ENCODE measurements at places on chromosomes 6 and 20.
A peak's percentile ranks its signal among the peaks of the same experiment; 100 is the strongest.

DNA sequence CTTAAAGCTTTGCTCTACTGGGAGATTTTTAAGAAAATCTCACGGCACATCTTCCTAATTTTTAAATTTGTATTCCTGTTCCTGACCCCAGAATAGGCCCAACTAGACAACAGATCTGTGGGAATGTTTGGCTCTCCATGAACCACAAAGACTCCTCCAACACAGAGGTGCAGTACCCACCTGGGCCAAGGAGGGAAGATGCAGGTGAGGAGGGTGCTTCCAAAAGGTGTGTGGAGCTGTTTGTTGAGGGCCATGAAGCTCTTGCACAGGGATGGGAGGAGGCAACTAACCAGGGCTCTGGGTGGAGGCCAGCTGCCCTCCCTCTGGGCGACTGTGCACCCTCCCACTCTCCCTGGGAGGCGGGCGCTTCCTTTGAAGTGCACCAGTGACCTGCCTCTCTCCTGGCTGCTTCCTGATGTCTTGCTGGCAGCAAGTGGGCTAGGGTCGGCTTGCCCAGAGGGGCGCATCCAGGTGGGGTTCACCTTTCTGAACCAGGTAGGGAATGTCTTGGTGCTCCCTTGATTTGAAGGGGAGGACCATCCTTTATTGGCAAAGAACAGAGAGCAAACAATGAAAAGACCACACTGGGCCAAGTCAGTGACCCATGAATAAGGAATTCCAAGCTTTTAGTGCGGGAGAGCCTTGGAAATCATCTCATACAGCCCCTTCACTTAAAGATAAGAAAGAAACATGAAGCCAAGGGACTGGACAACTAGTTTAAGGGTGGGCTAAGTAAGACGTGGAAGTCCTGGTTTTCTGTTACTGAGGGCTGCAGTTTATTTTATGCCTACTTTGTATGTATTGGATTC, 76.0 kb downstream of the ANKRD6 start:
- no peak for DNase-seq

- DNase-seq = no peak
These were observed 109.6 kb downstream of the MANEA start for GRCh38 chr6:95686895-95687294.

DNA sequence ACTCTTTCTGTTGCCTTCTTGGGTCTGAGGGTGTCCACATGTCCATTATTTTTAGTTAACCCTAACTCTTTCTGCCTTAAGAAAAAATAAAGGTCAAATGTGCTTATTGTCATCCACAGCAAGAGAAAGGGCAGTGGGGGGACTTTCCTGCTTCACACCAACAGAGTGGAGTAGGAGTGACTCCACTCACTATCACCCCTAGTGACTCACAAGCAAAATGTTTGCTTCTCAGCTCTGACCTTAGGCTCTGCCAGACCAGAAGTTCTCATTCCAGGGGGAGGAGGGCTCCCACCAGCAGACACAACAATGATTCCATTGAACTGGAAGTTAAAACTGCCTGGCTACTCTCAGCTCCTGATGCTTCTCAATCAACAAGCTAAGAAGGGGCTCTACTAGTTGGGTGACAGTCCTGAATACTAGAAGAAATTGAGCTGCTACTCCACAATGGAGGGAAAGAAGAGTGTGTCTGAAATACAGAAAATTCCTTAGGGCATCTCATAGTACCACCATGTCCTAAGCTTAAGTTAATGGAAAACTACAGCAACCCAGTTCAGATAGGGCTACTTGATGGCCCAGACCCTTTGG, 83.9 kb upstream of the AFDN start:
- no peak for DNase-seq

- DNase-seq = no peak
These were observed 1.2 kb downstream of the IP6K3 start for GRCh38 chr6:33745548-33745947.

GRCh38 chr6:143241911-143242310, 181.2 kb downstream of the AIG1 start:
- no peak for DNase-seq

GRCh38 chr20:5205348-5206210, 78.8 kb downstream of the CDS2 start:
- DNase-seq = peak; percentile 51

- DNase-seq = no peak
These were observed 166.6 kb downstream of the SASH1 start for GRCh38 chr6:148509119-148509799.

DNA sequence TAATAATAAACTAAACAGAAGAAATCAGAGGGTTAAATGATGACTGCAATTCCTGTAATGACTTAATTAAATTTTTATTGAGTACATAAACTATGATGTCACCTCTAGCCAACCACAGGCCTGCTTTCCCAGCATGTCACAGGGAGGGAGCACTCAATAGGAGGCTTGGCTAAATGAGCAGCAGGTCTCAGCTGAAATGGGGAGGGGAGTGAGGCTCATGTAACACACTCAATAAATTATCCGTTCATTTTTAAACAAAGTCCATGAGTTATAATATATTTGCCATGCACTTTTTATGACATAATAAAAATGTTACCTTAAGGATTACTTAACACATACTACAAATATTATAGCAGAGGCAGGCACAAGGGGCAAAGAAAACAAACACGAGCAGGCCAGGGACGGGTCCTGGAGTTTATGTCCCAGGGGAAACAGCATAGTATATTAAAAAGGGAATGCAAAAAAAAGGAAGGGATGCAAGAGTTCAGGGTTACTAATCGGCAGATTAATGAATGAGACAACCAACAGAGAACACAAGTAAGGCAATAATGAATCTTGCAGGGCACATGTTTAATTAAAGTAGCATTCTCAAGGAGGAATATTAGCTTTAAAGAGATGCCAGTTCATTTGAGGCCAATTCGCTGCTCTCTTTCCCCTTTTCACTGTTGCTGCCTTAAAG, 27.1 kb upstream of the FAM83C start:
- DNase-seq = no peak

- no peak for DNase-seq
These were observed 1.9 kb downstream of the RNF39 start for GRCh38 chr6:30073489-30074235.

DNA sequence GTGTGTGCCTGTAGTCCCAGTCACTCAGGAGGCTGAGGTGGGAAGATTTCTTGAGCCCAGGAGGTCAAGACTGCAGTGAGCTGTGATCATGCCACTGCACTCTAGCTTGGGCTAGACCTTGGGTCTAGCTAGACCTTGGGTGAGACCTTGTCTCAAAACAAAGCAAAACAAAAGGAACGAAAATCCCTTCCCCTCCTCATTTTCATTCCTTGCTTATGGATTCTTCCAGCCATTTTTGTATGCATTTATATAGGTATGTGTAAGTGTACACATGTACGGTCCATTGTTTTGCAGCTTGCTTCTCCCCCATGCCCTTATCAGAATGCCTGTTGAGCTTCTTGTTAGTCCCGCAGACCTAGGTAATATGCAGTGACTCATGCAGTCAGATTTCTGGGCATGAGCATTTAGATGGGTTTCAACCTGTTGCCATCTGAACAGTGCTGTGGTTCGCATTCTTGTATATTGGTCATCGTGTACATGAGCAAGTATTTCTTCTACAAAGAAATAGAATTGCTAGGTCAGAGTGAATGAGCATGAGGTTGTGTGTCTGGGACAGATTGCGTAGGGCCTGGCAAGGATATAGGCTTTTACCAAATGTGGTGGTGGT, 73.2 kb downstream of the ATRN start:
- DNase-seq = no peak

GRCh38 chr6:100078509-100078908, 84.5 kb upstream of the MCHR2 start:
- no peak for DNase-seq
